ENCODE measurements at places on chromosomes 6 and 20.

- DNase-seq = no peak
These were observed 175.7 kb upstream of the PLN start for GRCh38 chr6:118372413-118372812.

DNA sequence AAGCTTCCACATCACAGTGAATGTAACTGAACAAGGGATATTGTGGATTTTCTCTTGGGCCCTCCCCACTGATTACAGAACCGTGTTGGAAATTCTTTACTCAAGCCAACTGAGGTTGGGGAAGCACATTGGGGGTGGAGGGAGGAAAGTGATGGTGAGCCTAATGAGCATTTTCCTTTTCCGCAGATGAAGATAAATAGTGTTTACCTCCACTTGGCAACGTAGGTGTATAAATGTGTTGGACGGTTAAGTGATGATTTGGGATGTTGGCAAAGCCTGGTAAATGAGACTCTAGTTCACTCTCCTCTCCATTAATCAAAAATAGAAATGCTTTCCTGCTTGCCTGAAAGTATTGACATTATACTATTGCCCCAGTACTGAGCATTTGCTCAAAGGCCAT, 27.1 kb upstream of the NRN1 start:
- DNase-seq = no peak

DNA sequence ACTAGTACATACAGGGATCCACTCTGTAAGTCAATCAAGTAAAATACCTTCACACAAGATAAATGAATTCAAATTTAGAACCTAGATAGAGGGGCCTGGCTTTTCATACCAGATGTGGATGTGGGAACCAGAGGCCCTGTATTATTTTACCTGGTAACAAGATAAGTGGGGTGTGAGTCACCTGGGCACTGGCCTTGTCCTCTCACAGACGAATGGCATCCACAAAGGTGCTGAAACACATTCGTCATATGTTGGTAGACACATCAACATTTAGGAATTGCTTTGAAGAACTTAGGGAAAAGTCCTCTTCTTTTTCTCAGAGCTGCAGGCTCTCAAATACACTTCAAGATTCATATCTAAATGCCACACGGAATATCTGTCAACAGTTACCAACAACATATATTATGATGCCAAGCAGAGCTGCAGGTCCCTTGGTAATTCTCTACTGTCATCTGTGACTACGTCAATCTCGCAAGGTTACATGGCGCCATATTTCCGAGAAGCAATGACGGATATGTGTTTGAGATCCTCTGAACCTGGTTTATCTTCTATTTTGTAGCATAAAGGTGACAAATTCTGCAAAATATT, 618.6 kb downstream of the EPM2A start:
- DNase-seq = no peak

DNA sequence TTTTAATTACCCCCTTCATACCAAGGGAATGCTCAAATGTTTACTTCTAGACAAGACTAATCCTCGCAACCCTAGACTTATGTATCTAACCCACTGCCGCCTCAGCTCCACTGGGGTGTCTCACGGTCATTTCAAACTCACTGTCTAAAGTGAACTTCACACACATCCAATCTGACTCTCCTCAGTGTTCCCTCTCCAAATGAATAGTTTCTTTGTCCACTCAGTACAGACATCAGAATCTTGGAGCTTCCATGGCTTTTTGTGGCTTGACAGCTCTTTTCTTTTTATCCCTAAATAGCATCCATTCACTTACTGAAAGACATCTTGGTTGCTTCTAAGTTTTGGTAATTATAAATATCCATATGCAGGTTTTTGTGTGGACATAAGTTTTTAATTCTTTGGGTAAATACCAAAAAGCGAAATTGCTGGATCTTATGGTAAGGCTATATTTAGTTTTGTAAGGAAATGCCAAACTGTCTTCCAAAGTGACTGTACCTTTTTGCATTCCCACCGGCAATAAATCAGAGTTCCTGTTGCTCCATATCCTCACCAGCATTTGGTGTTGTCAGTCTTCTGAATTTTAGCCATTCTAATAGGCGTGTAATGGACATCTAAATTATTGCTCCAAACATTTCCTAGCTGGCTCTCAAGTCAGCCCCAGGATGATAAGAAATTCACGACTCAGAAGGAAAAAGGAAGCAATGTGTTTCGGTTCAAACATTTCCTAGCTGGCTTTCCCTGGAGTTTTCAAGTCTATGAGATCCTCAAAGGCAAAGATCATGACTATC, 73.1 kb downstream of the DNAAF9 start:
- no peak for DNase-seq

DNA sequence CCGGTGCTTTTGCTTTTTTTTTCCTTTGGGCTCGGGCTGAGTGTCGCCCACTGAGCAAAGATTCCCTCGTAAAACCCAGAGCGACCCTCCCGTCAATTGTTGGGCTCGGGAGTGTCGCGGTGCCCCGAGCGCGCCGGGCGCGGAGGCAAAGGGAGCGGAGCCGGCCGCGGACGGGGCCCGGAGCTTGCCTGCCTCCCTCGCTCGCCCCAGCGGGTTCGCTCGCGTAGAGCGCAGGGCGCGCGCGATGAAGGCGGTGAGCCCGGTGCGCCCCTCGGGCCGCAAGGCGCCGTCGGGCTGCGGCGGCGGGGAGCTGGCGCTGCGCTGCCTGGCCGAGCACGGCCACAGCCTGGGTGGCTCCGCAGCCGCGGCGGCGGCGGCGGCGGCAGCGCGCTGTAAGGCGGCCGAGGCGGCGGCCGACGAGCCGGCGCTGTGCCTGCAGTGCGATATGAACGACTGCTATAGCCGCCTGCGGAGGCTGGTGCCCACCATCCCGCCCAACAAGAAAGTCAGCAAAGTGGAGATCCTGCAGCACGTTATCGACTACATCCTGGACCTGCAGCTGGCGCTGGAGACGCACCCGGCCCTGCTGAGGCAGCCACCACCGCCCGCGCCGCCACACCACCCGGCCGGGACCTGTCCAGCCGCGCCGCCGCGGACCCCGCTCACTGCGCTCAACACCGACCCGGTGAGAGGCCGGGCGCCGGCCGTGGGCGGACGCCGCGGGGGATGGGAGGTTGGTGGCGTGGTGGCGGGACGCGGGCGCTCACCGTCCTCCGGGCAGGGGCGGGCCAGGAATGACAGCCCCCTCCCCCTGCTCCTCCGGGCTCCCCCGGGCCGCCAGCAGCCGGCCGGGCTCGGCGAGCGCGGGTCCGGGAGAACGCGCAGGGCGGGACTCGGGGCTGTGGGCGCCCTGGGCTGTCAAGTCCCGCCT, 606 bp downstream of the ID4 start:
- no peak for DNase-seq

DNA sequence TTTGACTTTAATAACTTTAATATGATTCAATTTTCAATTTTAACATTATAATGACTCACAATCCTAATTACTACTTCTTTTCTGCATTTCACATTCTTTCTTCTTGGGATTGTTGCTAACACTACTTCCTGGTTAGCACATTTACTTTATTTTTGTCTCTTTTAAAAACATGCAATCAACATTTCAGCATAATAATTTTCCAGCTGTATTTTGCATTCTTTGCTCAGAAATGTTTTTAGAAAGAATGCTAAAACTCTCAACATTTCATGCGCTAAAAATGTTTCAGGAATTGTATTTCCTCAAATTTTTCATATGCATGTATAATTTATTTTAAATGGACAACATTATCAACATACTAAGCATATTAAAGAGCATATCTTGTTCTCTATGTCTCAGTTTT, 1302.1 kb upstream of the GJE1 start:
- DNase-seq = no peak

GRCh38 chr20:3041854-3042409, 1.5 kb upstream of the GNRH2 start:
- DNase-seq = no peak

DNA sequence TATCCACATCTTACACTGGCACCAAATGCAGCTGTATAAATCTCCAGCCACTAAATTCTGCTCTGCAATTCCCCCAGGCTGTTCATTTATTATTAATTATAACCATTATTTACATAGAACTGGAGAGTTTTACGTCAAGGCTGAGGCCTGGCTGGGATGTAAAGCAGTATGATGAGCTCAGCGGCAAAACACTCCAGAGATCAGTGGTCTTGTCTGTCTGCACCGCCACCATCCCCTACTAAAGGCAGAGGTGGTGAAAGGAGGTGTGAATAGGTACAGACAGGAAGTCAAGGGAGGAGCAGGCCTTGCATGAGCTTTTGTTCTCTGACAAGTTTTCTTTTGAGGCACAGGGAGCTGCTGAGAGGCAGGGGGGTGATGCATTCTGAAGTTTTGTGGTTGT, 159.9 kb upstream of the PCSK2 start:
- DNase-seq = no peak

- DNase-seq = no peak
These were observed 134.3 kb downstream of the IBTK start for GRCh38 chr6:82113231-82113630.
